ENCODE measurements at places on chromosomes 5 and 9.

DNA sequence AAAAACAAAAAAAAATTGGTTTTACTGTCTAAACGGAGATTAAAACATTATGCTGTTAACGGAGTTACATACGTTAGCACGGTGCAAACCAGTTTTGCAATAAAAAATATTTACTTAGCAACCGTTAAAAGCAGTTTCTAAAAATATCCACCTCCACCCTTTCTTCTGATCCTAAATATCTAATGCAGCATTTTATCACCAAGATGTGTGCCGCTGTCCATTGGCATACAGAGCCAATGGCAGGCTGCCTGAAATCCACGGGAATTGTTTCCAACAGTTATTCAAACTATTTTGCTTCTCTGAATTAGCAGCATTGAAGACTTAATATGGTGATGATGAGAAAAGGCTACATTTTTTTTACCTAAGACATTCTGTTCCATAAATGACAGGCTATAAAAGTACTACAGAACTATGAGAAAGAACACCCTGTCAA lies 61.6 kb downstream of the CSNK1A1 start:
- DNase-seq = no peak

GRCh38 chr9:97697837-97698236 lies 697 bp upstream of the XPA start:
- no peak for DNase-seq

- DNase-seq = no peak
Measured at GRCh38 chr5:72501488-72501887, 5.7 kb downstream of the ZNF366 start.

DNA sequence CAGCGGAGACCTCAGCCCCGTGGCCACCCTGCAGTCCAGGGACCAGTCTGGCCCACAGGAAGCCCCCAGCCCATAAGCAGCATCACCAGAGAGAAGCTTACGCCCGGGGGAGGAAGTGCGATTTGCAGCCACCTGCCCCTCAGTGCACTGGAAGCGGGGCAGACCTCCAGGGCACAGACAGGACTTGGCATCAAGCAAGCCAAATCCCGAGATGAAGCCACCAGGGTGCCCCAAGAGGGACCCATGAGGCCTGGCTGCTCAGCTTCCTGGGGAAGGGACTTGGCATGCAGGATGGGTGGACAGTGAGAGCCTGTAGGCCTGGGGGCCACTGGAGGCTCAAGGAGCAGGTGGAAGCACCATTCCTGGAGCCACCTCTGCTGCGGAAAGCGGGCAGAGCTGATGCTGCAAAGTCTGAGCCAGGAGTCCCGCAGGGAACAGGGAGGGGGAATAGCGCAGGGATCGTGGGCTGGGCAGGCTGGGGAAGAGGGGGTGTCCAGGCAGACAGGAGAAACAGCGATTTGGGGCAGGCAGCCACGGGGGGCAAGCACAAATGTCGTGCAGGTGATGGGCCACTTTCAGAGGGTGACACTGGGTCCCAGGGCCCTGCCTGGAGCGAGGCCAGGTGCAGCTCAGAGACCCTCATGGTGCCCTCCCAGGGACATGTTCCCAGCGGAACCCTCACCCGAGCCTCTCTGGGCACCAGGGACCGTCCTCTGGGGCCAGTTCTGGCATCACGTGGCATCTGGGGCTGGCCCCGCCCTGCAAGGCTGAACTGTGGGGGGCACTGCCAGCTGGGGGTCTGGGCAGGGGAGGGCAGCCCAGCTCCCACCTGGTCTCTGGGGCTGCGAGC lies 3.2 kb downstream of the LRRC26 start:
- no peak for DNase-seq

GRCh38 chr5:7493081-7493480 lies 97.1 kb downstream of the ADCY2 start:
- no peak for DNase-seq

DNA sequence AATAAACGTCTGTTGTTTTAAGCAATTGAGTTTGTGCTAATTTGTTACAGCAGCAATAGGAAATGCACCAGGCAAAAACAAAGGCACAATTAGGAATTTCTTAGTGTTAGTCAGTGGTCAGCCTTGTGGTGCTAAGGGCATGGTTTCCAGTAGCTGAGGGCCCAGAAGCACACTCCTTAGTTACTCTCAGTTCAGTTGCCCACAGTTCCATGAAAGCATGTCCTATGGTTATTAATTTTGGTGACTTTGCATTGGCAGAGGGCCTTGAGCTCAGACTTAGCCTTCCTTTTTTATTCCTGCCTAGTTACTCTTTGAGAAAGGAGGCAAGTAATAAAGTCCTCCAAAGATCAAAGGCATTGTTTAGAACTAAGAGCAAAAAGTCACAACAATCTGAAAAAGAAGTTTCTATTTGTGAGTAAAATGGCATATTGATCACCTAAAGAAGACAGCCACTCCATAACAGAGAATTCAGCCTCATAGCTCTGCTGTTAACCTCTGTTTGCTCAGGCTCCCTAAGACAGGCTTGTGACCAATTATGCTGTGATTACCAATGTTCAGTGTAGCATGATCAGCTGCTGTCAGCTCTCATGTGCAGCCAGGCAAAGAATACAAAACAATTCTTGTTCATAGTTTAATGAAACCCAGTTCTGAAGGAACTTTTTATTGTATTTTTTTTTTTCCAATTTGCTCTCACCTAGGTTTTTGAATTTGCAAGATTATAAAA lies 57.0 kb upstream of the MROH2B start:
- no peak for DNase-seq

GRCh38 chr5:137747848-137748247 lies 6.3 kb downstream of the HNRNPA0 start:
- no peak for DNase-seq

DNA sequence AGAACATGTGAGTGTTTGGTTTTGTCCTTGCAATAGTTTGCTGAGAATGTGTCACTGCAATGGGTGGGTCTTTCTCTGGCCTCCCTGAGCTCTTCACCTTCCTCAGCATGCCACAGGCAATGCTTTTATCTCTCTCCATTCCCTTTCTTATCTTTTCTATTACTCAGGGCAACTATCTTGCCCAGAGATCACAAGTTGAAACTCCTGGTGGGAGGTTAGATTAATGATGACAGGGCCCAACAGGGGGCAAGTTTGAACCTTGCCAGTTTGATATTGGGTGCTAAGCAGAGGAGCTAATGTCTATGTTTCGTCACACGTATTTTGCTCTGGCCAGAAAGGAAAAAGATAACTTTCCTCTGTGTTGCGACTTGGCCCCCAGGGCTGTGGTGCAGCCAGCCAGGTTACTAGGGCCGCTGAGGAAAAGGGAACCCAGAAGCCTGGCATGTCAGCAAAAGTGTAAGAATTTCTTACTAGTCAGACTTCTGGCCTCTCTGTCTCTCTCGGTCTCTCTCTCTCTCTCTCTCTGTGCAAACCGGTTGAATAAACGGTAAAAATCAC lies 299.3 kb upstream of the POU5F2 start:
- DNase-seq = no peak

DNA sequence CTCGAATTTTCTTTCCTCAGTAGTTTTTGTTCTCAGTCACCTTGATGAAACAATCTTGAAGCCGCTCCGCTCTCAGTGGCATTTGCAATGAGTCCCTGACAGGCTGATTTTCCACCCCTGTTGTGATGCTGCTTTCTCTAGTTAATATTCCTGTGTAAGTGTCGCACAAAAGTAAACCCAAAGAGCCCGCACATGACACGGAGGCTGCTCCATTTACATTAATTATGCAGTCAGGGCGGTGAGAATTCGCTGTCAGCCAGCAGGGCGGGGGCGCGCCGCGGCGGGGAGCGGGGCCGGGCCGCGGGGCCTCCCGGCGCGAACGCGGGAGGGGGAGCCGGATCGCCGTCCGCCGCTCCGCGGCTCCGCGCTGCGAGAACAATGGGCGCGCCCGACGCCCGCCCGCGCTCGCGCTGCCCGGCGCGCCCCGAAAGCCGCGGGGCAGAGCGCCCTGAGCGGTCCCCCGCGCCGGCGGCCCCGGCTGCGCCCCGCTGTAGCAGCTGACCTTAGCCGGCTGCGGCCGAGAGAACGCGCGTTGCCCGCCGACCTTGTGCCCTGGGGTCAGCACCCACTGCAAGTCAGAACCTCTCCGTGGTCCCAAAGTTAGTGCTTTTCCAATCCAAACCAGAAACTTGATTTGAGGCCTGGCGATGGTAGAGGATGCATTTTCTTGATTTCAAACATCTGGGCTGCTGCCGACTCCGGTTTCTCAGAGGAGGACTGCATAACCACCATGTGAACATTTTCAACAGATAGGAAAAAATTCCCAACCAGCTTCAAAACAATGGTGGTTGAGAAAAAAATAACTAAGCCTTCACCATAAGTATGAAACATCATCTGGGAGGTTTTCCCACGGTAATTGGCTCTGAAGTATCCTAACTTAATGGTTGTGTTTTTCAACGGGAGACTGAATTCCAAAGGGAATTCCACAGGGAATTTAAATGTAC lies 142.6 kb downstream of the PBX3 start:
- DNase-seq = no peak

- DNase-seq = no peak
Measured at GRCh38 chr9:135340143-135340655, 139.4 kb upstream of the PPP1R26 start.

DNA sequence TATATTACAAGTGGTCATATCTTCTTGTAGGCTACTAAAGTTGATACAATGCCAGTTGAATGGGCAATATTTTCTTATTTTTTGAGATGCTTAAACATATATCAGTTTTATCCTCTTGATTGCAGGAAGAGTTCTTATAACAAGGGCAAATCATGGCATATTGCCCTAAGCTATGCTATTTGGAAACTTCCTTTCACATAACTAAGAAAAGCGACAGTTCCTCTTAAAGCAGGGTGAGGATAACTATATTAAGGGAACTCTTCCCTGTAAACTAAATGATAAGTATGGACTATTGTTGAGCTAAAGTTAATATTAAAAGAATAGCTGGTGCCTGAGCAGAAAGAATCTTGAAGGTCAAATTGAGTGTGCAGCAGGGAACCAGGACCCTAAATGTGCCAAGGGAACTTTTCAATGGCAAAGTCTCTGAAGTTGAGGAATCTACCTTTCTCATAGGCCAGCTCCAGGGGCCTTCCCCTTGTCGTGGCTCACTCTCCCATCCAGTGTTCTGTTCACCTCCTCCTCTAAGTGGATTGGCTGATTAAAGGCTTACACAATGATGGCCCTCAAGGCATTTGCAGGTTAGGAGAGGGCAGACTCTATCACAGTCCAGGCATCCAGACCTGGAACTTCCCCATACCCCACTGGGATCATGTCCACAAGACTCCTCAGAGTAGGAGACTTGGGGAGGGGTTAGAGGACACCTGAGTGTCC lies 26.8 kb downstream of the FYB1 start:
- no peak for DNase-seq

GRCh38 chr5:39501397-39501796 lies 76.6 kb upstream of the DAB2 start:
- no peak for DNase-seq

- no peak for DNase-seq
Measured at GRCh38 chr5:76766746-76767145, 50.8 kb downstream of the F2R start.

All from activated naive CD8-positive, alpha-beta T cell treated with anti-CD3 and anti-CD28 coated beads, Interleukin-2, amount 50 U/mL, for 16 hours (primary cell).